Mesenteric fat pad (tissue), 1 donor: ENCODE measurements at places on chromosomes 12 and 14. TPM values are rescaled to one million over a fixed set of nuclear protein-coding genes. Genes with fewer than 3 reads are reported as not detected.

GRCh38 chr12:52920937-52921336, 16.1 kb upstream of the KRT8 start:
- DNase-seq = no peak

DNA sequence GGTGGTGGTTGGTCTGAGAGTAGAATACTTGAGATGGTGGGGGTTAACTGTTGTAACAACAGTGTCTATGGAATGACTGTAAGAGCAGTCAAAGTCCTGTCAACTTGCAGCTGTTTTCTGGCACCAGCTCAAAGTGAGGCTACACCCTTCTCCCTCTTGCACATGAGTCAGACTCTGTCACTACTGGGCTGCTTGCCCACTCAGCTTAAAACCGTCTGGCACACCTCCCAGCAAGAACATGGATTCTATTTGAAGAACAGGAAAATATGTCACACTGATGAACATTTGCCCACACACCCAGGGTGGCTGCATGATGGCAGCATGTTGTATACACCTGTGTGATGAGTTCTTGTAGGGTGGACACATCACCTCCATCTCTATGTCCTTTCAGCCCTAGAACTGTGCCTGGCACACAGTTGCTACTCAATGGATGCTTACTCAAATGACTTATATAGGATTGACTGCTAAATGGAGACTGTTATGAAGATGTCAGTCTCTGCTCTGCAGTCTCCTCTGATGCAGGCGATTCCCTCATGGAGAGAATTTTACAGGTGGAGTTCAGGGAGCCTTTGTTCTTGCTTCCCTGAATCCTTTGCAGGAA, 19.3 kb upstream of the SERPINA6 start:
- DNase-seq = no peak

- DNase-seq = no peak
These were observed 2.9 kb upstream of the DENR start for GRCh38 chr12:122749569-122750332.

INHBC gene
- not detected for total RNA-seq

EPYC gene
- total RNA-seq = not detected

DNA sequence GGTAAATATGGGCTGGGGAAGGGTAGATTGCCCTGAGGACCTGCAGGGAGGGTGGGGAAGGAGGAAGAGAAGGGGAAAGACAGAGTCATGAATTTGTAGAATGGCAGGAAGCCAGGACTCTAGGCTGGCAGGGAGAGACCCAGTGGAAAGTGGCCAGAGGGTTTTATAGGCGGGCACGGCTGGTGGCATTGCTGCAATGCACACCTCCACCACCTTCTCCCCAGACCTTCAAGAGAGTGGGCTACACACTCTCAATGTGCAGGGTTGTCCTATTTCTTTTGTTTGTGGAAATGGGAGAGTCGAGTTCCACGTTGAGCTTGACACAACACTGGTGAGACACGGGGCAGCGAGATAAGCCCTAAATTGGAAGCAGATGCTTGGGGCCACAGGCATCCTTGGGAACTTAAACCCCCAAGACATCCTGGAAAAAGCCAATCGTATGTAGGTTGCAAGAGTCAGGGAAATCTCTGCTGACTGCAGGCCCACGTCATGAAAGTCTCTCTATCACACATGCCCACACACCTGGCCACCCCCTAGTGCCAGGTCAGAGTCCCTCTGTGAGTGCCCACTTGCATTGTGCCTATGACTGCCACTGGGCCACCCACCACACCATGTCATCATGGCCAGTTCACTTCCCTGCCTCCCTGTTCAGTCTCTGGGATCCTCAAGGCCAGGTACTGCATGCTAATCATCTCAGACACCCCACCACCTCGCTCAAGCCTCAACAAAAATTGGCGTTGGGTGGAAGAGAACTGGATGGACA, 38.0 kb upstream of the BDKRB2 start:
- peak; percentile 51 for DNase-seq

DNA sequence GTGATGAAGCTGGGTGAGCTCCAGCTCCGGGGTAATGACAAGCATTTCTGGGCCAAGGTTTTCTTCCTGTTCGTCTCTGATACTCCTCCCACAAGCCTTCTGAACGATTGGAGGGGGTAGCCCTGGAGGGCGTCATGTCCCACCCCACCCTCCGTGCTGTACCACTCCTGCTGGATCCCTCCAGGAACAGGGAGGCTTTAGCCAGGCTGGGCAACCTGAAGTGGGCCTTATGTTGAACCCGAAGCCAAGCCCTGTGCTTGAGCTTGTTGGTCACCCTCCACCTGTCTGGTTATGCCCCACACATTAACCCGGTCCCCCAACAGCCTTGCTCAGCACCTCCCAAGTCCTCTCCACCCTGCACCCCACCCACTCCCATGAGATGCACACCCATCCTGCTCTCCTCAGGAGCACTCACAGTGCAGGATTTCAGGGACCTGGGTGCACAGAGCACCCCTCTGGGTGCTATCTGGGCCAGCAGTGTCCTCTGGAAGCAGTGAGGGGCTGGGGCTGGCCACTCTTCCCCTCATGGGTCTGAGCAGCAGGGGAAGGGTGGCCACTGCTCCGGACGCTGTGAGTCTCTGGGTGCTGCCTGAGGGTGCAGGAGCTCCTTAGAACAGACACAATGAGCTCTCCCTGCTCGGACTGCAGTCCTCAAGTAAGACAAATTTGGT, 6.8 kb upstream of the KRT83 start:
- DNase-seq = no peak

- DNase-seq = peak; percentile 22
These were observed 137.6 kb upstream of the MAX start for GRCh38 chr14:65239938-65240296.

DNA sequence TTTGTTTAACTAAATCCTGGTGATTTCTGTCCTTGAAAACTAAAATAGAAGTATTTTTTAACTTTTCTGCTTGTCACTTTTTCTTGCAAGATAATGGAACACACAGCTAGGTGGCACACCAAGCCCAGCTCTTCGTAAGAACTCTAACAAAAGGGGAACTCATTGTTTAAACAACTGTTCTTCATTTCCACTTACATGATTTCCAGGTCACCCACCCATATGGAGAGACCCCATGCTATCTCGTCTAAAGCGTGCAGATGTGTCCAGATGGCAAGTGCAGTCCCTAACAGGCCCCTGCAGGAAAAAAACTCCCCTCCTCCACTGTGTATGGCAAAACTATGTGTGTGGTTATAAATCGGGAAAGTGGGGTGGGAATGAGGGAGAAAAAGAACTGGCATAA, 43.3 kb upstream of the NT5DC3 start:
- no peak for DNase-seq

ACSS3 gene
- total RNA-seq = 36.2 TPM

DNA sequence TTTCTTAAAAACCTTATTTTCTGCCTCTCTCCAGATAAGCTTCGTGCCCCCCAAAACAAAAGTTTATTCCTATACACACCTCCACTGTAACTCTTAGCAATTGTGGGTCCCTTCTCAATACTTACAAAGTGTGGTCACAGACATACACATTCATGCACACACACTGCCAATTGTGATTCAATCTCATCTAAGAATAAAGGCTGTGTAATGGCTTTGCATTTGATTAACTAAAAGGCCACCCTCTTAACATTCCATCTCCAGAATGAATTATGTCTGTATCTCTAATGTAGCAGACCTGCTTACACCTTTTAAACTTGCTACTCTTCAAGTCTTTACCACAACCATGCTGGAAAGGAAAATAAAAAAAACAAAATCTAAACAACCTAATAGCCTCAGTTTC, 49.5 kb downstream of the MYF5 start:
- DNase-seq = no peak

GRCh38 chr12:98644433-98644711, 216 bp downstream of the IKBIP start:
- no peak for DNase-seq

- no peak for DNase-seq
These were observed 25.6 kb downstream of the AKAP6 start for GRCh38 chr14:32354716-32355115.

GRCh38 chr12:103013741-103014300, 56.3 kb downstream of the ASCL1 start:
- DNase-seq = no peak

MMP19 gene
- 774 TPM for total RNA-seq
